Type B pancreatic cell (in vitro differentiated cells): ENCODE measurements at places on chromosomes 1 and 21. TPM values are rescaled to one million over a fixed set of nuclear protein-coding genes. Genes with fewer than 3 reads are reported as not detected.

The SPATA46 gene
- total RNA-seq, result not detected in 2 replicates

The LMOD1 gene
- 0.52 and 3.7 TPM in 2 replicates for total RNA-seq

The CLIC6 gene
- total RNA-seq, result 6.2 and 17.6 TPM in 2 replicates

The SLC22A15 gene
- 3.4 and 3.9 TPM in 2 replicates for total RNA-seq

The TAS1R2 gene
- total RNA-seq, result not detected in 2 replicates

The ATP1A4 gene
- 0.27 and 1.3 TPM in 2 replicates for total RNA-seq

The OR2L3 gene
- total RNA-seq, result not detected in 2 replicates

The AMY2B gene
- 7.0 and 7.5 TPM in 2 replicates for total RNA-seq

The ITLN1 gene
- total RNA-seq, result 23.1 and 59.8 TPM in 2 replicates

The ACBD6 gene
- total RNA-seq, result 37.2 and 49.1 TPM in 2 replicates

The WNT2B gene
- total RNA-seq, result 2.7 and 41.0 TPM in 2 replicates

The ANKRD34A gene
- 0.12 and 0.94 TPM in 2 replicates for total RNA-seq

The PLA2G2C gene
- total RNA-seq, result not detected in 2 replicates

The HENMT1 gene
- 6.9 and 11.5 TPM in 2 replicates for total RNA-seq

The SH3BGRL3 gene
- 78.1 and 105 TPM in 2 replicates for total RNA-seq

The SUSD4 gene
- total RNA-seq, result 4.3 and 7.0 TPM in 2 replicates

The DRAXIN gene
- total RNA-seq, result 1.1 and 13.5 TPM in 2 replicates

The CR1L gene
- not detected in 2 replicates for total RNA-seq

The RGS4 gene
- total RNA-seq, result 27.5 and 38.1 TPM in 2 replicates

The AADACL4 gene
- total RNA-seq, result not detected in 2 replicates

The ARHGEF16 gene
- 16.1 and 28.9 TPM in 2 replicates for total RNA-seq

The FTCD gene
- total RNA-seq, result 26.9 and 45.0 TPM in 2 replicates

The LPGAT1 gene
- 31.3 and 34.4 TPM in 2 replicates for total RNA-seq

The CTSS gene
- total RNA-seq, result 7.7 and 18.1 TPM in 2 replicates

The PLA2G2D gene
- not detected in 2 replicates for total RNA-seq

The AVPR1B gene
- total RNA-seq, result 0.87 and 1.0 TPM in 2 replicates

The RGSL1 gene
- not detected in 2 replicates for total RNA-seq

The KIF2C gene
- total RNA-seq, result 17.4 and 56.5 TPM in 2 replicates

The RGS13 gene
- total RNA-seq, result 0.19 TPM in 1 of 2 replicates, not detected in the other

The UBE2G2 gene
- total RNA-seq, result 75.6 and 92.4 TPM in 2 replicates

The CSRP1 gene
- 7.3 and 139 TPM in 2 replicates for total RNA-seq

The MAPKAPK2 gene
- 62.3 and 63.1 TPM in 2 replicates for total RNA-seq

The PALMD gene
- total RNA-seq, result 0.33 and 2.0 TPM in 2 replicates

The VAV3 gene
- total RNA-seq, result 10.0 and 12.3 TPM in 2 replicates

The GIPC2 gene
- 2.9 and 4.8 TPM in 2 replicates for total RNA-seq

The ARHGAP30 gene
- total RNA-seq, result 1.3 and 3.3 TPM in 2 replicates
